ENCODE measurements at places on chromosomes 5 and 9.

DNA sequence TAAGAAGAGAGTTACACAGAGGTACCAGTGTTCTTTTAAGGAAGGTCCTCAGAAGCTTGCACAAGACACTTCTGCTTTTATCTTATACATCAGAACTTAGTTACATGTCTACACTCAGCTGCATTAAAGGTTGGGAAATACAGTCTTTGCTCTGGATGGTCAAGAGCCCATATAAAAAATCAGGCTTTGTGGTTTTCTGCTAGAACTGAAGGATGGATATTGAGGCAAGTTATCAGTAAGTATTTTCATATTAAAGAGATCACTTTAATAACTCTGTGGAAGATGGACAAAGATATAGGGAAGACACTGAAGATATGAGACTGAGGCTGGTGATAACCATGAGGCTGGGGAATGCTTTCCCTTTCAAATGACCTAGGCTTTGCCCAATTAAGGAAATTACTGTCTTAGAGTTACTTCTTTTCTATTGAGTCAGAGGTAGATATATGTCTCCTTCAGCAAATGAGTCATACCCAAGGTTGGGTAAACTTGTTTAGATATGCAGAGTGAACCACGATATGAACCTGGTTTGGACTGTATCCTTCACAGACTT, 87.0 kb upstream of the TNC start:
- DNase-seq: no peak

DNA sequence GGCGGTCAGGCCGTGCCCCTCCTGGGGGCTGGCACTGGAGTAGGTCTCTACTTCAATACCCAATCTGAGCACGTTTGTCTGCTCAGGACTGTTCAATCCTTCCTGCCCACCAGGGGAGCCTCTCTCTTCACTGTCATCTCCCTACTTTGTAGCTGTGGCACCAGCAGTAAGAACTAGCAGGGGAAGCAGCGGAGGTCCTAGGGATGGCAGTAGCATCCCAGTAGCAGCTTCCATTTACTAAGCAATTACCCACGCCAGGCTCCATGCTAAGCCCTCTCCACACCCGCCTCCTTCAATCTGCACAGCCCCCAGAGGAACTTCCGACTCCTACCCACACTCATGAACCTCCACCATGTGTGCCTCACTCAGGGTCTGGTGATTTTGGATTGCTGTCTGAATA, 31.7 kb downstream of the FSTL4 start:
- DNase-seq: no peak

- no peak for DNase-seq
Measured at GRCh38 chr5:78811866-78812265, 163.3 kb upstream of the LHFPL2 start.

DNA sequence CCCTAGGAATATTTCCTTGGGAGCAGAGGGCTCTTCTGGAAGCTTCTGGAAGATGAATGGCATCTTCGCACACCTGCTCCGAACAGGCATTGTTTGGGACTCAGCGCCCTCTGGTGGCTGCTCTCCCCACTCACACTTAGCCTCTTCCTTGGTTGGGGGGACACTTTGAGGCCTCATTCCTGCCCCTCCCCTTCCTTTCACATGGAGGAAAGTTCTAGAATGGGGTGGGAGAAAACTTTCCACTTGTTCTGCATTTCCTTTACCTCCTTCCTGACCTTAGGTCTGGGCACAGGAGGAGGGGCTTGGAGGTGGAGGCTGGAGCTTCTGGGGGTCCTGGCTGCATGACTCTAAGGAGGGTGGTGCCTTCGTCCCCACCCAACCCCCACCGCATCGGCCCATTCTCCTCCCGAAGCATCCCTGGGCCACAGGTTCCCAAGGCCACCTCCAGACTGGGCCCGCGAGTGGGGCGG, 19.3 kb upstream of the SMIM32 start:
- no peak for DNase-seq

- DNase-seq: no peak
Measured at GRCh38 chr5:37847978-37848425, 8.2 kb upstream of the GDNF start.

- DNase-seq: no peak
Measured at GRCh38 chr9:126623314-126623666, 9.6 kb downstream of the LMX1B start.

GRCh38 chr5:78661044-78661443, 12.5 kb upstream of the LHFPL2 start:
- no peak for DNase-seq

DNA sequence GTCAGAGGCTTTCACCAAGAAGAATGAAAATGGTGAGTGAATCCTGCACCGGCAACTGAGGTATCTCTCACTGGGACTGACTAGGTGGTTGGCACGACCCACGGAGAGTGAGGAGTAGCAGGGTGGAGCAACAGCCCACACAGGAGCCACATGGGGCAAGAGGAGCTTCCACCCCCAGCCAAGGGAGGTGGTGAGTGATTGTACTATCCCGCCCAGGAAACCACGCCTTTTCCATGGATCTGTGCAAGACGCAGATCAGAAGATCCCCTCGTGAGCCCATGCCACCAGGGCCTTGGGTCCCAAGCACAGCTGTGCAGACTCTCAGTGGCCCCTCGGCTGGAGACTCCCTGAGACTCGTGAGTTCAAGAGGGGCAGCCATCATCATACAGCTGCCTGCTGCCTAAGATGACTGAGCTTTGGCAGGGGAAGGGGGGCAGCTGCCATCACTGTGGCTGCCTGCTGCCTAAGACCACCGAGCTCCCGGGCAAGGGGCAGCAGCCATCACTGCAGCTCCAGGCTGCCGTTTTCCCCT, 229.5 kb downstream of the AP3B1 start:
- no peak for DNase-seq

DNA sequence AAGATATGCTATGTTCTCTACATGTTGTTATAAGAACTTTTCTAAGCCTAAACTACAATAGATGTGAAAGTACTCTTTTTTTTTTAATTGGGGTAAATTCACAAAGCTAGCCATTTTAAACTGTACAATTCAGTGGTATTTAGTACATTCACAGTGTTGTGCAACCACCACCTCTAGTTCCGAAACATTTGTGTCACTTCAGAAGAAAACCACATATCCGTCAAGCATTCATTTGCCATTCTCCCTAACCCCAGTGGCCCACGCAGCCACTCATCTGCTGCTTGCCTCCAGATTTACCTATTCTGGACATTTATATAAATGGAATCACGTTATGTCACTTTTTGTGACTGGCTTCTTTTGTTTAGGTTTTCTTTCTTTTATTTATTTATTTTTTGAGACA, 43.1 kb downstream of the SPTAN1 start:
- no peak for DNase-seq

GRCh38 chr5:10485897-10486296, 44.2 kb downstream of the ROPN1L start:
- no peak for DNase-seq

GRCh38 chr9:79432485-79432884, 139.3 kb upstream of the TLE4 start:
- no peak for DNase-seq

DNA sequence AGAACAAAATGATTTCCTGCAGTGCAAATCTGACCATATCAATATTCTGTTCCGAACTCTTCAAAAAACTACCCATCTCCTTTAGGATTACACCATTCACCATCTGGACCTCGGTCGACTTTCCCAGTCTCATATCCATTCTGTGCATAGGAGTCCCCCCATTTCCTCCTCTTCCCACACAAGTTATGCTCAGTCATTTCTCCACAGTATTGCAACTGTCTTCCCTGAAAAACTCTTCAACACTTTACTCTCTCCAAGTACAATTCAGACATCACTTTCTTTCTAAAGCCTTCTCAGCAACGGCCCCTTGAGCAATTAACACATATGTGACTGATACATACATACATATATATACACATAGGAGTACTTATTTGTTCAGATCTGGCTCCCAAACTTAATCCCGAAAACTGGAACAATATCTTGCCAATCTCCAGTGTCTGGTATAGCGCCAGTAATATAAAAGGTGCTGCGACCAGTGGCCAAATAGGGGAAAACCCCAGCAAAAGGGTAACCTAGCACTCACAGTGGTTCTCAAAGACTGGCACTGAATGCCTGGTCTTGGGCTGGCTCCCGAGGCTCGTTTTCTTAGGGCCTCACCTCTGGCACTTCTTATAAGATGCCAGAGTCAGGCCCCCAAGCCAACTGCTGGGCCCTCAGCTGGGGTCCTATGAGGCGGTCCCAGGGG, 629 bp downstream of the ZBTB26 start:
- no peak for DNase-seq

DNA sequence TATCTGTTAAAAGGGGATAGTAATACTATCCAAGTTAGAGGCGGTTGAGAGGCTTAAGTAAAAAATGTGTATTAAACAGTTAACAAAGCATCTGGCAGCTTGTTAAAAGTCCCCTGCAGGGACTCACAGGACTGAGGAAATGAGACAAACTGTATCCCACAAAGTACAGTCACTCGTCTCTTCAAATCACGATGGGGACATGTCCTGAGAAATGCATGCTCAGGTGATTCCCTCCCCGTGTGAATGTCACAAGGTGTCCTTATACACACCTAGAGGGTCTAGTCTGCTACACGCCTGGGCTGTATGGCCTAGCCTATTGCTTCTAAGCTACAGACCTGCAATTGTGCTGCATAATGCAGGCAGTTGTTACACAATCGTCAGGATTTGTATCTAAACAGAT, 237.0 kb downstream of the IRX2 start:
- DNase-seq: no peak

DNA sequence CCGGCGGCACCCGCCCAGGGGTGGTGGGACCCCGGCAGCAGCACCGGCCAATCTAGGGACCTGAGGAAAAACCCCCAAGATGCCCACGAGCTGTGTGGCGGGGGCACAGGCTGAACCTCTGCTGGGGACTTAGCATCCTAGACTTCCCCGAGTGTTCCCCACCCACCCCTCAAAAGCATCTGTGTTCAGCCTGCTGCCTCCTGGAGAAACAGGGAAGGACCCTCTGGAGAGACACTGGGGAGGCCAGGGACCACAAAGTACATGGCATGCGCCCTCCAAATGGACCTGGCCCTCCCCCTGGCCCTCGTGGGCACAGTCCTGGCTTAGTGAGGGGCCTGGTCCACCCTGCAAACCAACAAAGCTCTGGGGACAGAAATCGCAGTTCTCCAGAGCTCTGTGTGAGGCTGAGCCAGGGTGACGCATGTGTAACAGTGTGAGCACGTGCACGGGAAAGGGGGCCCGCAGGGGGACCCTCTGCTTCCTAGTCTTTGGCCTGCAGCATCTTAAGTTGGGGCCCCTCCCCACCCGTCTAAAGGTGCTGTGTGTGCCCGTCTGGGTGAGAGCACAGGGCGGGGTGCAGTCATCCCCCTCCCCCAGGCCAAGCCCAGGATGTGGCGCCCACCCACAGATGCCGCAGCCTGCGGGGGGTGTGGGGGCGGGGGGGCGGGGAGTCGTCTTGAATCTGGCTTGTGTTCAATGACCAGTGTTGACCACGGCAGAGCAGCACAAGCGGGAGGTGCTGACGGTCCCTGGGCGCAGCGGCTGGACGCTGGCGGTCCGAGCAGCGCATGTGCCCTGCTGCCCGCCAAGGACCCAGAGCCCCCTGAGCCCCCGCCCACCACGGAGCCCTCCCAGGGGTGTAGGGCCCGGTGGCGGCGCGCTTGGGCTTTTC, 672 bp upstream of the KCNT1 start:
- no peak for DNase-seq

GRCh38 chr5:74063821-74064220, 437.8 kb downstream of the ARHGEF28 start:
- no peak for DNase-seq
